ENCODE measurements at places on chromosomes 7 and 10. TPM values are rescaled to one million over a fixed set of nuclear protein-coding genes. Genes with fewer than 3 reads are reported as not detected.
A peak's percentile ranks its signal among the peaks of the same experiment; 100 is the strongest.

The UCMA gene
- total RNA-seq = 4.1 TPM

DNA sequence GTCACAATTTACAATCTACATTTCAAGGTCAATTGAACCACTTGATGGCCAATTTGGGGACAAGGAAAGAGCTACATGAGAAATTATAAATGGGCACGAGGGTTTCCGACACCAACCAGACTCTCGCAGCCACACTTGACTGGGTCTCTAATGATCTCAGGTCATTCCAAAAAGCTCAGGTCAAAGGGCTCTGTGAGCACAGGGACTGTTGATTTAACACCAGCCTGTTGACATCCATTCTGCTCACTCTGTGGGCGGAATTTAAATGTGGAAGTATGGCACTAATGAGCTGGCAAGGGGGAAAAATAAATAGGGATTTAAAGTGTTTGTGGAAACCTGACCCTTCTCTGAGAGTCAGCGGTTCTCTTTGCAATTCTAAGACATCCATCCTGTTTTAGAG, 810.7 kb upstream of the AUTS2 start:
- no peak for DNase-seq

- DNase-seq = no peak
These were observed 6.7 kb downstream of the CALN1 start for GRCh38 chr7:72405418-72405817.

The VSTM4 gene
- 0.73 TPM for total RNA-seq

The DIP2C gene
- 9.3 TPM for total RNA-seq

DNA sequence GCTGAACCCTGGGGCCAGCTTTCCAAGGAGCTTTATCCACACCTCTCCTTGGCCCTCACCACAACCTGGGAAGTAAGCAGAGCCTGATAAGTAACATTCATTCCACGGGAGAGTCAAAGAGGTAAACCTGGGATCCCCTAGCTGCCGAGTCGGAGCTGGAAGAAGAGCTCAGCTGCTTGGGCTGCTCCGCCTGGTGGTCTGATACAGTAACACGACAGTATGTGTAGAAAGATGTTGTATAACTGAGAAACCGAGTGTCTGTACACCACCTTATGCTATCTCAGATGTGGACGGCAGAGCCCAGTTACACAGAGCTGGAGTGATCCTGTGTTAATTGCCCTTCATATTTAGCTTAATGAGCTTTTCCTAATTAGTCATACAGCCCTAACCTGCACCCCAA, 151.3 kb upstream of the KMT2E start:
- no peak for DNase-seq

The ACTR3C gene
- not detected for total RNA-seq

The NUDT13 gene
- 1.9 TPM for total RNA-seq

- DNase-seq = no peak
These were observed 780 bp downstream of the PLEKHA8 start for GRCh38 chr7:30028749-30029635.

DNA sequence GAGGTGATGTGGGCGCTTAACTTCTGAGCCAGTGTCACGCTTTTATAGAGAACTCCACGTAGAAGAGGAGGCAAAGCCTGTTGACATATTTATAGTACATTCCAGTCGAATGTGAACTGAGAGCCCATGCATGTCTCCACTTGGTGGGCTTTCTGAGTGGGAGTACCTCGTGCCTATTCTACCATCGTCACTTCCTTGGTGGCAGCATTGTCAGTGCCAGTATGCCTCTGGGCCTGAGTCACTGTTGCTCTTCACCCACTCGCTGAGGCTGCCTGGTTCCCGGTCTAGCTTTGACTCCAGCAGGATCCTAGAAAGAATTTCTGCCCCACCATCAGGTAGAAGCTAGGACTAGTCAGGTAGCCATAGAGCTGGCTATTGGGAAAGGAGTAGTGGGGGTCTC, 30.0 kb upstream of the CDH23 start:
- DNase-seq = no peak

The NXPH1 gene
- 0.40 TPM for total RNA-seq

The TDRD1 gene
- total RNA-seq = 0.92 TPM

DNA sequence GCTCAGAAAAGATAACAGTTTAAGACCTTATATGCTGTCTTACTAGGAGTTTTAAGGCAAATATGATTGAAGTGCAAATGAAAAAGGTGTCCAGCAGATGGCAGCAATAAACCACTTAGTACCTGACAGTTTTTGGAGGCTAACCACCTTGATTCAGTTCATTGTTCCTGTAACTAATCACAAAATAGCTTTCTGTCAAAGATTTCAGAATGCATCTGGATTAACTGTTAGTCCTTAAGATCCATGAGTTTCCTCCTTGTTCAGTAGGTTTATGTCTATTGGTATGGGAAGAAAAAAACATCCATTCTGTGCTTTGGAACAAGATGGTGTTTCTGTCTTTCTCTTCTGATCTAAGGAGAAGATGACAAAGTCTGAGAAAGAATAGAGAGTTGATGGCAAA, 46.6 kb downstream of the CCSER2 start:
- DNase-seq = no peak

GRCh38 chr7:2116989-2117591, 115.7 kb downstream of the MAD1L1 start:
- DNase-seq = no peak

- no peak for DNase-seq
These were observed 116.8 kb downstream of the ABLIM1 start for GRCh38 chr10:114541081-114541796.

The AASS gene
- 394 TPM for total RNA-seq

DNA sequence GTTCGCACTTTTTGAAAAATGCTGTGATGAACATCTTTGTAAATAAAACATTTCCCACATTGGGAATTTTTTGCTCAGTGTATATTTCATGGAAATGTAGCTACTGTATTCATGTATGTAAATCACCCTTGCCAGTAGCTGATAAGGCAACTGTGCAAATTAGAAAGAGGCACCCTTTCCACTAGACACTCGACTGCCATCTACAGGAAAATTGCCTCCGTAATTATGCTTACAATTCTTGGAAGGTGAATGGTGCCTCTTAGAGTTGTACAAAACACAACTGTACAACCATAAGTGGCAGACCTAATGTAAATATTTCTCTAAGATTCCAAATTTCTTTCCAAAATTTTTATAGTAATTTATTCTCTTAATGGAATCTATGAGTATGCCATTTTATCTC, 491.7 kb downstream of the CCSER2 start:
- no peak for DNase-seq

- DNase-seq = no peak
These were observed 97.3 kb upstream of the SFMBT2 start for GRCh38 chr10:7507887-7508726.

The OR2A12 gene
- not detected for total RNA-seq

- no peak for DNase-seq
These were observed 864.2 kb downstream of the REEP3 start for GRCh38 chr10:64385355-64385754.

- DNase-seq = peak; percentile 43
These were observed 12.8 kb downstream of the CRYGN start for GRCh38 chr7:151426904-151427704.

- DNase-seq = no peak
These were observed 218.2 kb upstream of the AOAH start for GRCh38 chr7:36942541-36942940.

GRCh38 chr10:62162261-62162981, 106.2 kb downstream of the RTKN2 start:
- DNase-seq = no peak

DNA sequence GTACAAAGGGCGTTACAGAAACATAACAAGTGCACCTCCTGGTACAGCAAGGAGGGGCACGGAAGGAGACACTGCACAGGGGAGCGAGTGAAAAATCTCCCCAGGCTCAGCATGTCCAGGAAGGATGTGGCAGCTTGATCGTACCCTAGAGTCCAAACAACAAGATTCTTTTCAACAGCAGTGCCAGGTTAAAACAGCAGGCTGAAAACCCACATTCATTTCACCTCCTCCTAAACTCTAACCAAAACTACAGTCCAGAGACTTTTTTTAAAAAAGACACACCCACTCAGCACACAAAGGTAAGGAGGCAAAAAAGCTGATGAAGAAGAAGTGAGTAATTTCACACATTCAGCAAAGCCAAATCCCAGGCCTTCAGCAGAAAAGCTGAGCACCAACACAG, 138.8 kb downstream of the SFMBT2 start:
- DNase-seq = no peak

DNA sequence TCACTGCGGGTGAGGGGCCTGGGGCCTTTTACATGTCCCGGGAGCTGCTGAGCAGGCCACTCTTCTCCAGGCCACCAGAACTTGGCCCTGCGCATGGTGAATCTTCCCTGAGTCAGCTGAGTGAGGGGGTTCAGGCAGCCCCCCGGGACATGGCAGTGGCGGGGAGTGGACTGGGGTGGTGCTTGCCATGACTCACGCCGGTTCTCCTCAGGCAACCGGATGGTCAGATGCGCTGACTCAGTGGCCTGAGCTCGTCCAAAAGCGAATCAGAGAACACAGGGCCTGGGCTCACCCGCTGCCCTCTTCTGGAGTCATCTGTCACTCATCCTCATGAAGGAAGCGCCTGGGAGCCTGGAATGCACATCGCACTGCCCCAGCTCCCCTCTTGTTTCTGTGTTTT, 33.5 kb downstream of the HTRA1 start:
- DNase-seq = no peak

- no peak for DNase-seq
These were observed 118.1 kb upstream of the PHF14 start for GRCh38 chr7:10855583-10855982.

- no peak for DNase-seq
These were observed 115.1 kb upstream of the ANTXRL start for GRCh38 chr10:46171661-46172060.

DNA sequence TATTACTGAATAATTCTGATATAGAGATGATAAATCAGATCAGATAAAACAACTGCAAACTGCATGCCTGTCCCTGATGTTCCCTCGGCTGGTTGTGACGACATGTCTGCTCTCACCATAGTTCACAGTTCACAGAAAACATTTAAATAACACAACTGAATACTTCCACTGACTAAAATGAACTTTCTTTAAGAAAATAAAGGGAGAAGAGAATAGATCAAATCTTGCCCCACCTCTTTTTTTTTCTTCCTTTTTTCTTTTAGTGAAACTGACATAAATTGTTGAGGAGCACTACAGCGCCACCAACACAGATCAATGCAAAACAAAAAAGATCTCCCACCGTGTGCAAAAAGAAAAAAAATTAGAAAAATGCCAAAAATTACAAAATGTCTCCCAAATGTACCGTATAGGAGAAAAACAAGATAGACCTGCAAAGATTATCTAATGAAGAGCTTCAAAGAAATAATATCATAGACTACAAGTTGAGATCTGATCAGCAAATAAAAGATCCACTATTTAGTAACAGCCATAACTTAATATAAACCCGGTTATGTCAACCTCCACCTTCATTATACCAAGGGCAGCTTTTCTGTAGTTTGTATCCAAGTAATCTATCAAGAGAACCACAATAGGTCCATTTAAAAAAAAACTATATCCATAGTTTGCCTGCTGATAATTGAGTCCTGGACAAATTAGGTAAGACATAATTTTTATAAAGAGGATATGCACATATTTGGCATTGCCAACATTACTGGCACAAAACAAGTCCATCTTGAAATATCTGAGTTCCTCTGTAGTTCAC, 30.7 kb upstream of the EPC1 start:
- no peak for DNase-seq

- DNase-seq = no peak
These were observed 25.1 kb upstream of the UPP1 start for GRCh38 chr7:48063985-48064384.

- no peak for DNase-seq
These were observed 50.8 kb downstream of the ITPRID1 start for GRCh38 chr7:31564661-31565060.

The IKZF1 gene
- total RNA-seq = 0.71 TPM

The FAM25A gene
- not detected for total RNA-seq

GRCh38 chr7:129777993-129778769, 166.7 kb downstream of the NRF1 start:
- DNase-seq = peak; percentile 63

DNA sequence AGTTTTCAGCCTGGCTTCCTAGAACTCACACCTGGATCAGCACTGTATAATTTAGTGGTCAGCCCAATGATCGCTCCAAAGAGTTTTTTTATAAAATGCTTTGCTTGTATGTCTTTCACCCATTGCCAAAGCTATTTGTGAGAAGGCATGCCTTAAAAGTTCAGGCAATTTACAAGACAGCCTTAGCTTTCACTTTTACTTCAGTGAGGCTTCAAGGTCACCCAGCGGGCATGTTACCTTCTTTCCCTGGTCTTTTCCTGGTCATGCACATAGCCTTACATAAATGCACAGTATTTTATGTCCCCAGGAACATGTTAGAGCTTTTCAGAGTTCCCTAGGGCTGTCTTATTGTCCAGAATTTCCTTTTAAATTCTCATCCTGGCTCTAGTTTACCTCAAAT, 179.9 kb upstream of the TMEM72 start:
- DNase-seq = no peak

DNA sequence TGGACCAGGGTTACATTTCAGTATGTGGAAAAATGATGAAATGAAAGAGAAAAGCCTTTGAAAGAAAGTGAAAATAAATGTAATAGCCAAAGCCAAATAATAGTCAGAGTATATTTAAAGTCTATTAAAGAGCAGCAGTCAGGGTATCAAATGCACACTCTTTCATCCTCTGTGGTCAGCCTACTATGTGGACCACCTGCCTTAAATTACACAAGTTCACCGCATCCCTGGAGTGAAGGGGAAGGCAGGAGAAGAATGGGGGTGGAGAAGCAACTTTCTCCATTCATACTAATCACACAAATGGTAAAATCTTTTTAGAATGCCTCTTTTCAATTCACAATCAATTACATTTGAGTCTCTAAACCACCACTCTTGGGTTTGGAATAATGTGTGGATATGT, 16.0 kb downstream of the TWIST1 start:
- no peak for DNase-seq
